OCI-M1 (cell line): ENCODE measurements at places on chromosomes 5 and 9.

DNA sequence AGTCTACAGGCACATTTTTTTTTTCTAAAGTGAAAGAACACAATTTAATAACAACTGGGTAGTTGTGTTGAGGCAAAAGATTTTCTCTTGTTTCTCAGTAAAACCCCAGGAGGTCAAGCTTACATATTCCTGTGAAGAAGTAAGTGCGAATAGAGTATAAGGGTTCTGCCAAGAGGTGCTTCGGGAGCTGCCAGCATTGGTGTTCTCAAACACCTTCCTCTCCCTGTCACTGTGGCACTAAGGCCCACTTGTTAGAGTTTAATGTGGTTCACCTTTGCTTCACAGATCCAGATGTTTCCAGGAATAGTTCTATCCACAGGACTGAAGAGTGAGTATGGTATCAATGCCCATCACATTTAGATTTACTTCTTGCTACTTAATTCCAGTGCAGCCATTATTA, 91.7 kb upstream of the C6 start:
- DNase-seq = no peak

DNA sequence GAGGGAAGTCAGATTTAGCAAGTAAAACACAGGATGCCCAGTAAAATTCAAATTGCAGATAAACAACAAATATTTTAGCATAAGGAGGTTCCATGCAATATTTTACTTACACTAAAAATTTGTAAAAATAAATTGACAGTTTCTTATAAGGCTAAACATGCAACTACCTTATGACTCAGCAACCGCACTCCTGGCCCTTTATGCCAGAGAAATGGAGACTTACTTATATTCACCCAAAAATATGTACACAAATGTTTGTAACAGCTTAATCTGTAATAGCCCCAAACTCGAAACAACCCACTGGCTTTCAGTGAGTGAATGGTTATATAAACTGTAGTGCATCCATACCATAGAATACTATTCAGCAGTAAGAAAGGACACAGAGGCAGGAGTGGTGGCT, 28.6 kb upstream of the TRIM14 start:
- no peak for DNase-seq

DNA sequence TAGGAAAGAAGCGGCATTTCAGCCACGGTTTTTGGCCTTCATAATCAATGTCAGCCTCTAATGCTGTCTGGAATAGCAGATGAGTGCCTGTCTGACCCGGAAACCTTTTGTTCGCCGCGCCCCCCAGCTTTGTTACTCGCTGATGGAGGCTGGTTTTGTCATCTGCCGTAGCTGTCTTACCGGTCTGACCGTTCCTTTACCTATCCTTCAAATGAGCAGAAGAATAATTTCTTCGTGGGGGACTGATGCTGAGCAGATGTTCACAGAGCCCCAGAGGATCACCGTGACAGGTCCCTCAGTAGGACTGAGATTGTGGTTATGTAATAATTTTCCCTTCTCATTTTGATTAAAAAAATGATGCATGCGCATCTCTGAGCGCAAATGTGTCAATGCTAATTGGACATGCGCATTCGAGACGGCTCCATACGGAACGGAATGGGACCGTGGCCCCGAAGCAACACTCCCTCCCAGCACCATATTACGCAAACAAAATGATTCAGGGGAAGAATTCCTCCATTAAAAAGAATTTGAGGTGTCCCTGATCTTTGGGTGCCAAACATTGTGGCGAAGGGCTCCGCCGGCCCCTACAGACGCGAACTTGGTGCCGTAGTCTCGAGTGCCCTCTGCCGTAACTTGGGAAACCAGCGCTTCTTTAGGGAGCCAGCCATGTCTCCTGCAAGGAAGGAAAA, 27.6 kb downstream of the TLX3 start:
- peak; percentile 68 for DNase-seq

DNA sequence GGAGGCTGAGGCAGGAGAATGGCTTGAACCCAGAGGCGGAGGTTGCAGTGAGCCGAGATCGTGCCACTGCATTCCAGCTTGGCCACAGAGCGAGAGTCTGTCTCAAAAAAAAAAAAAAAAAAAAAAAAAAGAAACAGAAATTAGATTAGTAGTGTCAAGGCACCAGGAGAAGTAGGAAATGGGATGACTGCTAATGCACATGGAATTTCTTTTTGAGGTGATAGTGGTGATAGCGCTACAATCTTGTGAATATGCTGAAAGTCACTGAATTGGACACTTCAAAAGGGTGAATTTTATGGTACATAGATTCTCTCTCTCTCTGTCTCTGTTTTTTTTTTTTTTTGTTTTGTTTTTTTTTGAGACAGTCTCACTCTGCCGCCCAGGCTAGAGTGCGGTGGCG, 42.1 kb upstream of the SUB1 start:
- no peak for DNase-seq

- DNase-seq = peak; percentile 87
Measured at GRCh38 chr5:177357459-177358351, at the start of gene RGS14. Gene RGS14 (plus strand): TSS chr5:177357924. CDS start chr5:177358025, 101 bp downstream.

- DNase-seq = no peak
Measured at GRCh38 chr9:87464110-87464991, 33.3 kb upstream of the DAPK1 start.

DNA sequence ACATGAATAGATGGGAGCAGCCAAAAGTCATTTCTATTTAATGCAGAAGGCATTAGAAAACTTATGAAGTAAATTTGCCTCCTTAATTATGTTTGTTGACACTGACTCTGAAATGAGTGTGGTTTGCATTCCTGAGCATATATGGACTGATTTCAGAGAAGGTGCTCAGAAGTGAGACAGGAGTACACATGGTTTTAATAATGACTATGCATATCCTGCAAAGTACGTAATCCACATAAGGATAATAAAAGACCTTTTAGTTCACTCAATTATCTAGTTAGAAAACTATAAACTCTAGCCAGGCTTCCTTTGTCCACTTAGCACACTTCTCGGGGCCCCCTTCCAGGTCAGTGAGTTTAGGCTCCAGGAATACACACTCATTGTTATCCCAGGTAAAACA, 75.7 kb upstream of the SNX2 start:
- no peak for DNase-seq

DNA sequence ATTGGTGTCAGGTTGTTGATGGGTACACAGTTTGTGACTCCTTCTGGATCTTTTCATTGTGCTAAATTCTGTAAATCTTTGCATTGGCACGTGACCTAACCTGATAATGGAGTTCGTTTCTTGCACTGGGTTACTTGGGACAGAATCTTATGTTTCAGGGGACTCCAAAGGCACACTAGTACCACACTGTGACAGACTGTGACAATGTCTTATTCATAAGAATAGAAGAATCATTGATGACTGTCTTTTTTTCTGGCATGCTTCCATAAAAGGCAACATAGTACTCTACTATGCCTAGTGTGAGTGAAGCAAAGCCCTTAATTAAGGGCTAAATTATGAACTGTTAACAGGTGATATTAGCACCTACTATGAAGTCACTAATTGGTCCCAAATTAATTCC, 35.4 kb upstream of the RICTOR start:
- no peak for DNase-seq

DNA sequence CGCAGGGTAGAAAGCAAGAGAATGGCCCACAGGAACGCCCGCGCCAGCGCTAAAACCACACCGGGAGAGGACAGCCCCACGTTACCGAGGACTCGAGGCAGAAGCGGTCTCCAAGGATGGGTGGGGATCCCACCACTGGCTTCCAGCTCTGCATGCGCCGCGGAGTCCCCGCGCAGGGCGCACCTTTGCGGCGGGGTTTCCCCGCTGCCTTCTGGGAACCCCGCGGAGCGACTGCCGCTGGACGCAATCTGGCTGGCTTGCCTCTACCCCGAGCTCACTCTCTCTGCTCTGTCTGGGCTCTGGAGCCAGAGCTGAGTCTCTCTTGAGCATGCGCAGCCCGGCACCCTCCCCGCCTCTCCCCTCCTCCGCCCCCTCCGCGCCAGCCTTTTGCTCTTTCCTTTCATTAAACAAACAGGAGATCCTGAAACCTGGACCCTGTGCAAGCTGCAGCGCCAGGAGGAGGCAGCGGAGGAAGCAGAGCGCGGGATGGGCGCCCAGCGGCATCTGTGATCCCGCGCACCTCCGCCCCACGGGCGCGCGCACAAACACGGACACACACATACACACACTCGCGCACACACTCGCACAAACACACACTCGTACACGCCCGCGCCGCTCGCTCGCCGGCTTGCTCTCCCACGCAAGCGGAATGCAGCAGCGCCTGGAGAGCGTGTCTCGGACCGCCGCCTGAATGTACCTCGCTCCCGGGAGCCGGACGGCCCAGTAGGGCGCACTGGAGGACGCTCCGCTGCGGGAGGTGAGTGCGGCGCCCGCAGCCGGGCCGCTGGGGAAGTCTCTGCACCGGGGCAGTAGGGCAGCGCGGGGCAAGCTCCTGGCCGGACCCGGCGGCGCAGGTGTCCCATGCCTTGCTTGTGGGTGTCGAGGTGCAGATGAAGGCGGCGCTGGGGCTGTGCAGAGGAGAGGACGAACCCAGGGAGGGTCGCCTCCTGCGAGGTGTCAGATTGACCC, at the start of gene PLPPR1:
PLPPR1 (plus strand) TSS at position 382 of the 969 bp plus-strand sequence.
- no peak for DNase-seq

GRCh38 chr5:19977099-19977498, 10.9 kb downstream of the CDH18 start:
- DNase-seq = no peak

DNA sequence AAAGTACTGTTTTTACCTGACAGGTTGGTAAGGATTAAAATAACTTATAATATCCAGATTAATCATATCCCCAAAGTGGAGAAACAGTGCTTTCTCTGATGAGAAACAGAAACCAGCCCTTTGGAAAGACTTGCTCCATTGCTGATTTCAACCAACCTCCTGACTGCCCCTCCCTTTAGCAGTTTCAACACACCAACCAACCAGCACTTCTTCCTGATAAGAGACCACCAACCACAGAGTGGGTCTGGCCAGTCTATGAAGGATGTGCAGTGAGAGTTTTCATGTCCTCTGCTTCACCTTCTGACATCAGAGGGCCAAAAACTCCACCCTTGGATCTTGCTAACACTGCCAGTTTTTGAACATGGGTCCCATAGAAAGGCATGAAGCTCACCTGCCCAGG, 28.1 kb downstream of the RIGI start:
- peak; percentile 51 for DNase-seq

GRCh38 chr5:56080375-56081052, 85.8 kb upstream of the IL6ST start:
- DNase-seq = no peak

- no peak for DNase-seq
Measured at GRCh38 chr9:28922891-28923290, 1349.6 kb upstream of the C9orf72 start.

DNA sequence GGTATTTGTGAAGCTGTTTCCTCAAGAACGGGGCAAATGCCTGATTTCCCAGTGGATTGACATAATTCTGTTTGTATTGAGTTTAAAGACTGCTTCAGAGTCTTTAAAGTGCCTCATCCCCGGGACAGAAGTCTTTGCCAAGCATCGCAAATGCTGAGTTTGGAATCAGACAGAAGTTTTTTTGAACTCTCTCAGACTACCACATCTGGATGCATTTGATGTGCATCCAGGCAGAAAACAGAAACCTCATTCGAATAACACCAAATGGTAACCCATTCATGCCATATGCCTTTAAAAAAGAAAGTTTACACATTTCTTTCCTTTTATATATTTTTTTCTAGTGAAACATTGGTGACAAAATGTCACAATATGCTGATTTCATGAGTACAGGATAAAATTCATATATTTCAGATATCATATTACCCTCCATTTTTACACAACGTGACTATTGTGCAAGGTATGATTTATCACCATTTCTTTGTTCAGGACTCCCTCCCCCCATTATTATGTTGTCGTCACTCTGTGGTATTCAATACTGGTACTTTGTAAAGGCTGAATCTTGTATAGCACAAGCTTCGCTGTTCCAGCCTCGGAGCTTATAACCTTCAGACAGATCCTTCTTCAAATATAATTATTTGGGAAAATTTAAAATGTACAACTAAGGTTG, 91.1 kb downstream of the ZNF608 start:
- no peak for DNase-seq

DNA sequence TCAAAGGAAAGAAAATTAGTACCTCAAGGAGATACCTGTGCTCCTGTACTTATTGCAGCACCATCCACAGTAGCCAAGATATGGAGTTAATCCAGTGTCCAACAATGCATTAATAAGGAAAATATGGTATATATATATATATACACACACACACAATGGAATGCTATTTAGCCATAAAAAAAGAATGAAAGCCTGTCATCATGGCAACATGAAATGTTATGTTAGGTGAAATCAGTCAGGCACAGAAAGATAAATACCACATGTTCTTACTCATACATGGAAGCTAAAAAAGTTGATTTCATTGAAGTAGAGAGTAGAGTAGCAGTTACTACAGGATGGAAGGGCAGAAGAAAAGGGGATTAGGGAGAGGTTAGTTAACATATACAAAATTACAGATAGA, 601.5 kb downstream of the ANXA1 start:
- no peak for DNase-seq

DNA sequence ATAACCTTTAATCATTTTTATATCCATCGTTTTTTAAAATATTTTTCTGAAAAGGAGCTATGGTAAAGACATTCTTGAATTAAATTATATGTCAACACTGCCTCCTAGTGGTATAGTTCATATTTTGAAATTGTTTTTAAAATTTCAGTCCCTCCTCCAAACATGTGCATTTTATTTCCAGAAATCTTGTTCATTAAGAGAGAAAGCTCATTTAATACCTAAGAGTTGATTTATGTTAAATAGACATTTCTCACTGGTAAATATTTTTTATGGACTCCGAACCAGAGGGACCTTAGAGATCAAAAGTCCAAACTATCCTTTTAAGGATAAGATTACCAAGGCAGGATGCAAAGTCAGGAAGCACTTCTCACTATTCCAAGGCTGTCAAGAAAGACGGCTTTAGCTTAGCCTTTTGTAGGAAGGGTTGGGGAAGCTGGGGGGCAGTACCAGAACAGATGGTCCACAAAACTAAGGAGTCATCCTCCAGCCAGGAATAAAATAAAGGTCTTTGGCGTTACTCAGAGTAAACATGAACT, 21.6 kb downstream of the BHMT start:
- DNase-seq = peak; percentile 79

GRCh38 chr5:74098941-74099340, 472.9 kb downstream of the ARHGEF28 start:
- no peak for DNase-seq

DNA sequence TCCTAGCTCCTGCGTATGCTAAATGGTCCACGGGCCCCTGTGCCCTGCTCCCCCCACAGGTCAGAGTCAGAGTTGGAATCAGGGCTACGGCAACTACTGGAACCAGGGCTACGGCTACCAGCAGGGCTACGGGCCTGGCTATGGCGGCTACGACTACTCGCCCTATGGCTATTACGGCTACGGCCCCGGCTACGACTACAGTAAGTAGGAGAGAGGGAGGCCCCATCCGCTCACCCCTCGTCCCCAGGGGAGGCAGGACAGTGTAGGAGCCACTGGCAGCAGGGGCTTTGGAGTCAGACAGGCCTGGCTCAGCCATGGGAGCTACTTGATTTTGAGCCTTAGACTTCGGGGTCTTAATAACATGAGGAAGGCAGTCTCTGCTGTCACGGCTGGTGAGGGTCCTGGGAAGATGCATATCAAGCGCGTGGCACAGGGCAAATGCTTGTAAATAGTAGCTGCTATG, 5.8 kb downstream of the HNRNPAB start:
- DNase-seq = no peak

- peak; percentile 96 for DNase-seq
Measured at GRCh38 chr9:72305102-72305546, 59.9 kb downstream of the ZFAND5 start.
